ENCODE measurements at places on chromosomes 2 and 18.
A peak's percentile ranks its signal among the peaks of the same experiment; 100 is the strongest.

GRCh38 chr18:34122724-34123334 lies 101.9 kb downstream of the NOL4 start:
- no peak for DNase-seq

DNA sequence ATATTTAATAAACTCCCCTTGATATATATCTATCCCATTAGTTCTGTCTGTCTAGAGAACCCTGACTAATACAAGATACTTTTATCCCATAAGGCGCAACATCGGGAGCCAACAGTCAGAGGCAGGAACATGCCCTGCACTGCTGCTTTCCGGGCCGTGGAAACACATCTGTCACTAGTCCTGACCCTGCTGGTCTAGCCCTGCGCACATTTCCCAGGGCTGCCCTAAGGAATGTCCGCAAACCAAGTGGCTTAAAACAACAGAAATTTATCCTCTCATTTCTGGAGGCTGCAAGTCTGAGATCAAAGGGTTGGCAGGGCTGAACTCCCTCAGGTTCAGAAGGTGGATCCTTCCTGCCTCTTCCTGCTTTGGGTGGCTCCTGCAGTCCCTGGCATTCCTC lies 114.2 kb upstream of the TPO start:
- no peak for DNase-seq

- DNase-seq = no peak
Measured at GRCh38 chr2:133838642-133839365, 270.5 kb upstream of the NCKAP5 start.

- no peak for DNase-seq
Measured at GRCh38 chr2:57899898-57900297, 146.7 kb upstream of the VRK2 start.

DNA sequence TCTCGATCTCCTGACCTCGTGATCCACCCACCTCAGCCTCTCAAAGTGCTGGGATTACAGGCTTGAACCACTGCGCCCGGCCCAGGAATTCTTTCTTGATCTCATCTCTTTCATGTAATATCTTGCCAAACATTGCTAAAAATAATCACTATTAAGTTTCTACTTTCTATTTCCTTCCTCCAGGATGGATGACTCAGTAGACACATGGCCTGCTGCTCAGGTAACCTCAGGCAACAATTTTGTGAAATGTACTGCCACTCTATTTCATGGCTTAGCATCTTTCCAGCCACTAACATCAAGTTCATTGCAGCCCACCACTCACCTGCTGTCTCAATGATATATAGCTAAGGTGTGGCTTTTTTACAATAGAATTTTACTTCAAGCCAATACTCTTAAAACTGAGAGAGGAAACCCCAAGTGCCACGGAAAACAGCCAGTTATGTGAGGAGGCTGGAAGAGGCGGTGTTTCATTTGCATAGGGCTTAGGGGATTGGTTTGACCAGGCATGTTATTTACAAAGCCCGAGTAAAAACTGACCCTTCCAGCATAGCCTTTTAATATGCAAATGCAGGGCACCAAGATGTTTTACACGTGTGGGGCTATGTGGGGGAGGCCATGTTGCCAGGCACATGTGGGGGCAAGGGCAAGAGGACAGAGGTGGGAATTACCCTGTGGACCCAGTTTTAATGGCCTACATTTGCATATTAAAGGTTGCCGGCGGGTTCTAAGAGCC lies 11.3 kb upstream of the SUMO1 start:
- DNase-seq = no peak

DNA sequence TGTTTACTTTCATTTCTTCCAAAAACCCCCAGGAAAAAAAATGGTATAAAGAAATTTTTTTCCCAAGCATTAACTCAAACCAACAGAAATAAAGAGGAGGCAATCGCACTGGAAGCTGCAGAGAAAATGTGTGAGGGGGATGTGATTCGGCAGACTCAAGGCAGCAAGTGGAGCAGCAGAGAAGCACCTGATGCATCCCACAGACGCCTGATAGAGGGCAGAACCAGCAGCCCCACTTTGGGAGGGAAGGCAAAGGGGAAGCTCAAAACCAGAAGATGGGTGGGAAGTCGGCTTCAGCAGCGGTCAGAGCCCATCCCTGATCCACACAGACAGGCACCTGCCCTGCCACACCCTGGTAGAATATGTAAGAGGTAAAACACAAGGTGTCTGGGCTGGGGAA lies 12.6 kb downstream of the FTCDNL1 start:
- no peak for DNase-seq

- DNase-seq = no peak
Measured at GRCh38 chr2:202109737-202110184, 36.7 kb downstream of the KIAA2012 start.

- no peak for DNase-seq
Measured at GRCh38 chr2:225254363-225254762, 145.1 kb upstream of the NYAP2 start.

GRCh38 chr18:51621864-51622160 lies 424.3 kb upstream of the MEX3C start:
- no peak for DNase-seq

DNA sequence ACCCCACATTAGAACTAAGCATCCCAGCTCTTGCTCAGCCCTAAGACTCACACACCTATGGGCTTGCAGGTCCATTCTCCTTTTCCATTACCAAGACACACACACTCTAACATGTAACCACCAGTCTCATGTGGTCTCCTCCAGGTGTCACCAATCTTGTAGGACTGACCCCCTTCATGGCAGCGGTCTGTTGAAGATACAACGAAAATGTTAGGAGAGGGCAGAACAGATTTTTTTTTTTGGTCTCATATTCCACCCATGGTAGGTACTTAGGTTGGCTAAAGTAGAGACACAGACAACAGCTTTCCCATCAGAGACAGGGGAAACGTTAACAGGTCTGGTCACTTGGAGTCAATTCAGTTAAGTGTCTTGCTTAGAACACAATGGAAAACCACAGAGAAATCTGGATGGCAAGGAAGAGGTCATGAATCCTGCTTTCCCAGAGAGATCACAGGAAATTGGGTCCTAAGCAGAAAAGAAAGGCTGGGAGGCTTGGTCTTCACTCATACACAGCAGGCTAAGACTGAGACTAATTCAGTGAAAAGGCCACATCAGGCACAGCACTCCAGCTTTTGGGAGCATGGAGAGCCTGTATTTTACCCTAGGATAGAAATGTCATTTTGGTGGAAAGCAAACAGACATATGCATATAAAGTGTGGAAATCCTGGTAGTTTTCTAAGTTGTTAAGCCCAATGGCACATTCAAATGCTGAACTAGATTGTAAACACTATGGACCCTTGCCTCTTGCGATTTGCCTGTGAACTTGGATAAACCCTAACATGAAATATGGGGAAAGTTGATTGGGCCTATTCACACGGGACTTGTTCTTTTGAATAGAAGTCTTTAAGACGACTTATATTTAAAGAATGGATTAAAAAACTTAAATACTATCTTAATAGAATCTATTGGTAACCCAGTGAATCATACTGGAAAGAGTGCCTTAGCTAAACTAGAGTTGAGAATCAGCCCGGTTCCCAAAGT lies 3.8 kb downstream of the FN1 start:
- no peak for DNase-seq

GRCh38 chr18:60646725-60647124 lies 274.1 kb upstream of the MC4R start:
- DNase-seq = no peak

DNA sequence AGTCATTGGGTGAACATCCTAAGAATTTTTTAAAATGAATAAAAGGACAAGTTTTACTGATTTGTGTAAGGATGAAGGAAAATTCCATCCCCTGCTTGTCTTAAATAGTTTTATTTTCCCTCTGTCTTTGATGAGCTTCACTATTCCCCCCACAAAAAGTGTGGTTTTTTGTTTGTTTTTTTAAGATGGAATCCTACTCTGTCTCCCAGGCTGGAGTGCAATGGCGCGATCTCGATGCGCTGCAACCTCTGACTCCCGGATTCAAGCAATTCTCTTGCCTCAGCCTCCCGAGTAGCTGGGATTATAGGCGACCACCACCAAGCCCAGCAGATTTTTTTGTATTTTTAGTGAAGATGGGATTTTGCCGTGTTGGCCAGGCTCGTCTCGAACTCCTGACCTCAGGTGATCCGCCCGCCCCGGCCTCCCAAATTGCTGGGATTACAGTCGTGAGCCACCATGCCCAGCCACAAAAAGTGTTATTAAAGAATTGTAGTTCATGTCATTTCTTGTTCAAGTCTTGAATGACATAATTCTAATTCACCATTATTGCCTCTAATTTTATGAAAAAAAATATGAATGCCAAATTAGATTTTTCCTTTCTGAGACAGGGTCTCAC lies 91.7 kb downstream of the AGPS start:
- no peak for DNase-seq

DNA sequence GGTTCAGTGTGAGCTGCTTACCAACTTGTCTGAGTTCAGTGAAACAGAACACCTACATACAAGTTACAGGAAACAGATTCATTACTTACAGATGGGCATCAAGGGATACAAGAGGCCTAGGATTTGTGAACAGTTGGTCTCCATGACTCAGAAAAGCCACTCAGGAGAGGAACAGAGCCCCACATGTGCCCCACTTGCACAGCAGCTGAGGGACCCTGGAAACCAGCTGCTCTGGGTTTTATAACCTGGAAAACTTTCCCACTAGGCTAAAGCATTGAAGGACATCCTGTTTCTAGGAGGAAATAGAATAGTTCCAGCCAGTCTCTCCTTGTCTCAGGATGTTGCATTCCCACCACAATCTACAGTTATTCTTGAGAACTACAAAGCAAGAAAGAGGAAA lies 530.0 kb downstream of the ZNF804A start:
- DNase-seq = no peak

- no peak for DNase-seq
Measured at GRCh38 chr18:13570216-13570615, 156.1 kb downstream of the FAM210A start.

GRCh38 chr18:74597662-74598349 lies at the start of gene ZNF407:
Gene ZNF407 (plus strand): TSS chr18:74597870. CDS start chr18:74631020, 33,150 bp downstream.
- peak; percentile 74 for DNase-seq

DNA sequence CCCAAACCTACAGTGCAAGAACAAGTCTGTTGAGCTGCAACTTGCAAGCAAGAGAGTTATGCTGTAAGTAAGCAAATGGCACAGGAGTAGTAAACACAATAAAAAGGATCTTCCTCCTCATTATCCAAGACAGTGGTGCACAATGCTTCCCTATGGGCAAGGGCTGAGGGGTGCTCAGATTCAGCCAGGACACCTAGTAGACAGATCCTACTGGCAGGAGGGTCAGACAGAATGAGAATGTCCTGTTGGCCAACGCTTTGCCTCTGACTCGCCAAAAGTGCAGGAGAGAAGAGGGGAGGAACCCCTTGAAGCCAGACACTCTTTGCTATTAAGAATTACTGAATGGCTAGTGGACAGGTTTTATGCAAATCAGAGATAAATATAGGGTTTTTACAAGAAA lies 280.4 kb upstream of the SESTD1 start:
- no peak for DNase-seq

- no peak for DNase-seq
Measured at GRCh38 chr2:133654949-133655348, 86.7 kb upstream of the NCKAP5 start.

DNA sequence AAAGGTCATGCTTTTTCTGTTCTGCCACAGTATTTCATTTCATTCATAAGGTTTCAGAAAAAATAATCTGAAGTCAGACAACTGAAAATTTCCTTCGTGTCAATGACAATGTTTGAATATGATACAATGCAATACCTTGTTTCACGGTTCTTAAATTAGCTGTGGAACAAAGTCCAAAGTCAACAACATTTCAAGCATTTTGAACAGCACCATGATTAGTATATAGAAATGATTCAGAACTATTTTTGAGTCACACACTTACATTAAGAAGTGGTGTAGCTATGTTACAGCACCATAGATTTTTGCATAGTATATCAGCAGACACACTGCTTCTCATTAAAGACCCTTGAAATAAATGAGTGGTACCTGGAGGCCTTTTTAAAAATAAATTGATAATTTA lies 178.3 kb upstream of the DSEL start:
- no peak for DNase-seq

- DNase-seq = no peak
Measured at GRCh38 chr2:33131749-33132148, 185.0 kb downstream of the LTBP1 start.

- DNase-seq = no peak
Measured at GRCh38 chr2:121055088-121055487, 229.9 kb downstream of the TFCP2L1 start.

DNA sequence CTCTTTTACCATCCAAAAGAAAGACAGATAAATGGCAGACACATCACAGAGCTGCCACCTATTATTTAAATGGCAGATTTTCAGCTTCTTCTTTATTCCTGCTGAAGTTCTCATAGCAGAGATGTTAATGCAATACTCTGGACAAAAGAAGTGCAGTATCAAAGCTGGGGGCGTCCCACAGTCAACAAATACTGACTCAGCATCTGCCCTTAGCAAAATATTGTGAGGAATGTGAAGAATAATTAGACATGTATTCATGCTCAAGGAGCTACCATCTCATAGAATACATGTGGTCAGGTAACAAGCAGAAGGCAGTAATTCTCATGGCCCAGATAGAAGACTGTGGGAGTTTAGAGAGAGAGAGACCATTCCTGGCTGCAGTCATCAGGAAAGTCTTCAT lies 108.0 kb upstream of the TANK start:
- DNase-seq = no peak

GRCh38 chr2:102442967-102443828 lies 20.2 kb downstream of the IL18RAP start:
- peak; percentile 19 for DNase-seq

DNA sequence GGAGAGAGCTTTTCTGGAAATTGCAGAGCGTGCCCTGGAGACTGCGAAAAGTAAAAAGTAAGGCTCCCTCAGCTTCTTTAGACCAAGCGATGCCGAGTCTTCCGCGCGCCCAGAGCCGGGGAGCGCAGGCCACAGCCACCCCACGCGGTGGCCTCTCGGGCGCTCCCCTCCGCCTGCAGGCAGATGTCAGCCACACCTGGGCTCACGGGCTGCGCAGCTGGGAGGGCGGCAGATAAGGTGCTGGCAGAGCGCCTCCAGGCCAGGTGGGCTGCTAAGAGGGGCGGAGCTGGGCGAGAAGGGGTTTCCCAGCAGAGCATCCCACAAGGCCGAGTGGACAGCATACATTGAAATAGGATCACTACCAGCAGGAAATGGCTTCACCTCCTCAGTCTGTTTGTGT lies 81.7 kb downstream of the ARHGEF4 start:
- no peak for DNase-seq

GRCh38 chr2:109382226-109382895 lies 231.4 kb downstream of the SEPTIN10 start:
- no peak for DNase-seq

- DNase-seq = no peak
Measured at GRCh38 chr2:19631871-19632270, 269.9 kb downstream of the TTC32 start.

GRCh38 chr18:49510393-49511115 lies 23.5 kb upstream of the C18orf32 start:
- DNase-seq = peak; percentile 18
